ENCODE measurements at places on chromosomes 5 and 9.

DNA sequence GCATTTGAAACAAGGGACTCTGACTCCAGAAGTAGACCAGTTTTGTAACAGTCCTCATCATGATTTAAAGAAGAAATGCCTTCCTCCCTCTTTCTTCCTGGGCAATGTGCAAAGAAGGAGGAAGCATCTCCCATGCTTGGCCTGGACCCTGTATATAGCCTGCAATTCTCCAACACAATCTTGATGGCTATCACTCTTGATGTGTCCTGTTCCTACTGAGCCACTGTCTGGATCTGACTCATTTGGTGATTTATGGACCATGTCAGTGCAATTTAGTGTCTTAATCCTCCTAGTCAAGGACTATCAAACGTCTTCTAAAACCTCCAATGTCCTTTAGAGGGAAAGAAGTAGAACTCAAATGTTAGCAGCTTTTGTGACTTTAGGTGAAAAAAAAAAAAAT is 697.3 kb downstream of the TLR4 start:
- DNase-seq = no peak

DNA sequence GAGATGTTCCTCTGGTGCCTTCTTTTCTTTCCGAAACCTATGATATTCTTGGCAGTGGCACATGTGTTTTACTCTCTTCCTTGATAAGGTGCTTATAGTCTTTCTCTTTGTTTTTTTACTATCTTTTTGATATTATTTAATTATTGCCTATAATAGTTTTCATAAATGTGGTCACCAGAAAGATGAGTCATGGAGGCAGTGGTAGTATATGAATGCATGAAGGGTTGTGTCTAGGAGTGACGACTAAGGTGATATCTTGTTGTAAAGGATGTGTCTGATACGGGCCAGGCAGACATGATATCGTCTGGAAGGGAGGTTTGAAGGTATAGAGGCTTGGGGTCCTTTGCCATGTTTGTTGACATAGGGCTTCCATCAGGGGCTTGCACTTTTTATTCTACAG is 36.8 kb downstream of the SLC44A1 start:
- DNase-seq = no peak

DNA sequence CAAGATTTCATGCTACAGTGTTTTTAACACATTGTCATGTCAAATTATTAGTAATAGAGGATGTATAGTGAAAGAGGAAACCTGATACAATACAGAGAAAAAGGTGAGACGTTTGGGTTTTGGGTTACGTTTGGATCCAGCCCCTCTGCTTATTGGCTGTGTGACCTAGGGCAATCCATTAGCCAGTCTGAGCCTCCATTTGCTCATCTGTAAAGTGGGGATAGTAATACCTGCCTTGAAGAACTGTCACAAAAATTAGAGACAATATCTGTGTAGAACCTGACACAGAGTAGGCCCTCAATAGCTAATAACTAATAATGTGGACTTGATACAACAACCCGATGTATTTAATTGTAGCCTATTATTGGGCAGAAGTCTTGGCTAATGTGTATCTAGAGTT is 4.3 kb upstream of the BOD1 start:
- DNase-seq = no peak

DNA sequence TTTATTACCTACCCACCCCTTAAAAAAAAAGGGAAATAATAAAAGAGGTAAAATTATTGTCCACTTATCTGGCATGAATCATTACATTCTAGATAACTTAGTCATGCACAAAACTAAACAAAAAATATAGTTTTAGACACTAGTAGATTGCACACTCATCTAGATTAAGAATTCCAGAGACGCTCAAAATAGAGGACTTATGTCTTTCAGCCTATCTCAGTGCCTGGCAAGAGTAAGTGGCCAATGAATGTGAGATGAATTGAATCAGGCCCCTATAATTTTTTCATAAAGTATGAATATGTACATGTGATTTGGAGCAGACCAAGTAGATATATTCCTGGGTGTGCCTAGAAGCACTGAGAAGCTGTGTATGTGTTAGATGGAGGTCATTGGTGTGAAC is 2.0 kb upstream of the RXFP3 start:
- no peak for DNase-seq

DNA sequence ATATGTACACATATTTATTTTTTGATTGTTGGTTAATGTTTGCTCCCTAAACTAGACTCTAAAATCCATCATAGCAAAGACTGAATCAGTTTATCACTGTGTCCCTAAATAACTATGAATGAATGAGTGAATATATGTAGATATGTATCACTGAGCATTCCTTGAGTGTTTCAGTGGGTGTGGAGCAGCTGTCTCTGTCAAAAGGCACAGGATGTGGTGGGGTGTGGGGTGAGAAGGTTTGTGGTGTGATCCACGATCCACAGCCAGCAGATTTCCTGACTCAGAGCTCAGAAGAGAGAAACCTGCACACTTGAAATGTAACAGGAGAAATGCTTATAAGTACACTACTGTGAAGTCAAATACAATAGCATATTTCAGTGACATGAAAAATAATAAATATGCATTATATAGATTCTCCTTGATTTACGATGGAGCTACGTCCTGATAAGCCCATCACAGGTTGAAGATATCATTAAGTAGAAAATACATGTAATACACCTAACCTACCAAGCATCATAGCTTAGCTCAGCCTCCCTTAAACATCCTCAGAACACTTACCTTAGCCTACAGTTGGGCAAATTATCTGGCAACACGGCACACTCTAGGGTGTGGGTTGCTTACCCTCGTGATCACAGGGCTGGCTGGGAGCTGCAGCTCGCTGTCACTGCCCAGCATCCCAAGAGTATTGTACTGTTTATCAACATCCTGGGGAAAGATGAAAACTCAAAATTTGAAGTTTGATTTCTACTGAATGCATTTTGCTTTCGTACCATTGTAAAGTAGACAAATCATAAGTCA is 287.0 kb downstream of the GAS1 start:
- DNase-seq = no peak

GRCh38 chr5:160087199-160087598 is 32.1 kb downstream of the PWWP2A start:
- DNase-seq = no peak

GRCh38 chr5:95743232-95743631 is 12.1 kb downstream of the RHOBTB3 start:
- no peak for DNase-seq

DNA sequence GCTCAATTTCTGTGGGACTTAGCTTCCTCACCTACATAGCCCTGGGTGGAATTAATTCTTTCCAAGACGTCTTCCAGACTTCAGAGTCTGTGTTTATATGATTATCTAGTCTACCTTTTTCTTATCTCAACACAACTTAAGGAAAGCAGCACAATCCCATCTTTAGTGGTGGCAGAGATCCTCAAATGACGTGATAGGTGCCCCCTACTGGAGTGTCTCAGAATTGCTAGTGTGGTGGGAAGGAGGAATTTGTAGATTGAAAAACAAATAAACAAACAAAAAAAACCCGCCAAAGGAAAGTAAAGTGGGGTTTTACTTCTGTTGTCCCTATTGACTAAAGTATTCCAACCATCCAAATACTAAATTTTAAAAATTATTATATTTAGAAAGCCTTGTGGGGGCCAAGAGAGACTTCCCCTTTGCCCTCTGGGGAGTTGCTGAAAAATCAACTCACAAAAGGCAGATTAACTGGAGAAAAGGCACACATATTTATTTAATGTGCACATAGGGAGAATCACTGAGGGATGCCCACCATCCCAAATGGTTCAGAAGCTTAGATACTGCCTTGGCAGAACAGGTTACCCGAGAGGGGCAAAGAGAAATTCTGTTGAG is 283.3 kb downstream of the TMEM167A start:
- no peak for DNase-seq

DNA sequence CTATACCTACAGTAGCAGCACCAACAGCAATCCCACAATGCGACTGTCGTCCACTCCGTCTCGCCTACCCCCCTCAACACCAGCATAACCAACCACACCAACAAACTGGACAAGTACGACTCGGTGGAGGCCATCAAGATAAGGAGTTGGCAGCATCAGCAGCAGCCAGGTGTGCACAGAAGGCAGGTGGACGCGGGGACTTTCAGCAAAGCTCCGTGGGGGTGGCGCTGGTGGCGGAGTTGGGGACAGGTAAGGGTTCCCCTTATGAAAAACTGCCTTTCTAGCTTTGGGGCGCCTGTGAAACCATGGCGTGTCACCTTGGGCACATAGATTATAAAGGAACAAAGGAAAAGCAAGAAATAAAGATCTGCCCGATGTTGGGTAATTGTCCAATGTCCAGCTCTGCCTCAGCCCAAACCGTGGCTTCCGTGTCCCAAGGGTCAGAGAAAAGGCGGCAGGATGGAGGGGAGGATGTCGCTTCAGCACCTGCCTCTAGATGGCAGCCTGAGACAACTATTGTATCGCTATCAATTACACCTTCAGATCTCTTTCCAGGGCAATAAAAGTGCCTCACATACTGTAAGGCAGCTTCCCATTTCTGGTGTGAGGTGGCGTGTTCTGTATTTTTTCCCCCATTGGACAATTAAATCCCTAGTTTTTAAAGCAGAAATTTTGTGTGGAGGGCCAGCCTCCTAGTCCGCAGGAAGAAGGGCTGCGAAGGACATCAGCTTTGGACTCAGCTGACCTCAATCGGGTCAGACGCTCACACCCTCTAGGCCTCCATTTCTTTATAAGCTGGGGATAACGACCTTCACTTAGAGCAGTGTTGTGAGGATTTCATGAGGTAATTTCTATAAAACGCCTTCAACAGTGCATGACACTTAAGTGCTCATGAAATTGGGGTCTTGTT is 58.8 kb downstream of the MTRR start:
- DNase-seq = peak; percentile 80

DNA sequence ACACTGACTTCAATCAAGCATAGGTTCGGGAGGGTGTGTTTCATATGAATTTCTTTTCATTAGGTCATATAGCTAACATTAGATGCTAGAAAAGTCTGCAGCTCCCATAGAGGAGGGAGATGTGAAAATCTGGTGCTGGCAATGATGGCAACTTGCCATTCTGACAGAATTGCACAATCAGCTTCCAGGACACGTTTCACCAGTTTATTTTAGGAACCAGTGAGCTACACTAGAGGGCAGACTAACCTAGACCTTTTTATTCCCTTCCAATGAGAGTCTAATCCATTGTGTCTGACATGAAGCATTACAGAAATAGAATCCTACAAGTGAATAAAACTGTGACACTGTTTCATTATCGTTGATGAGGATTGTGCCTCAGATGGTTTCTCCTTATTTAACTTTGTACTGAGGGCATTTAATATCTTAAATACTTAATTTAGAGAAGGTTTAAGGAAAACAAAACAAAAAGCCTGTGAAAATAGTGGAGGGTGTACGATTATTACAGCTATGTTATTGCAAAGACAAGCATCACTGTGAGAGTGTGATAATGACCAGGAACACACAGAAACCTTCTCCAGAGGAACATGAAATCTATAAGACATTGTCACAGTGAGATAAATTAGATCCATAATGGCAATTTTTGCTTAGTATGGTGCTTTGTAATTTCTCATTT is 363.3 kb upstream of the RPS23 start:
- DNase-seq = peak; percentile 35

DNA sequence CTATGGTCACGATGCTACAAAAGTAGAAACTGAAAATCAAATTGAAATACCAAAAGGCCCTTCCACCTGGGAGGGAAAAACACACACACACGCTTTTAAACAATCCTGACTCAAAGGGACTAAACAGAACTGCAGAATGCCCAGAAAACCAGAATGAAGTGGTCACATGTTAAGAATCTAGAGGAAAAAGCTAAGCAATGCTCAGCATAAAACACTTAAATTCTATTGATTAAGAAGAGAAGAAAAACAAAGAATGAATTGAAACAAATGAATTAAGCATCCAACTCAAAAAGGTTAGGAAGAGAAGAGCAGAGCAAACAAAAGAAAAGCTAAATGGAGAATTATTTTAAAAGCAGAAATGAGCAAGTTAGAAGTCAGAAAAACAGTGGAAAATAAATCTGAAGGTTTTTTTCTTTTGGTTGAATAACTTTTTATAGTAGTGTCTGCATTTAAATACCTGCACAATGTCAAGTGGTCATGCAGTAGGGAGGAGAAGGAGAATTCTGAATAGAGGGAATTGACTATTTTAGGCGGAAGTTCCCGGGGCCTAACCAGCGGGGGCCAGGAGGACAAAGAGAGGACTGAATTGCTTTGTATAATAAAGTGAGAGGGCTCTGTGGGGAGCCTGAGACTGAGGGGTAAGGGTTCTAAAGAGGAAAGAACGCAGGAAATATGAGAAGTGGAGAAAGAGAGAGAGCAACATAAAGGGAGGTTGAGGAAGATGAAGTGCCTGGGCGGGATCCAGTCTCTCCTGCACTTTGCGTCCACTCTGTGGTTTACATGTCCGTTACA is 146.8 kb downstream of the ATPSCKMT start:
- peak; percentile 57 for DNase-seq

- no peak for DNase-seq
Observed at GRCh38 chr5:154713615-154714125, 41.5 kb upstream of the LARP1 start.

- DNase-seq = no peak
Observed at GRCh38 chr5:88847420-88847819, 35.6 kb downstream of the MEF2C start.

- no peak for DNase-seq
Observed at GRCh38 chr5:100901821-100902341, 1.2 kb downstream of the ST8SIA4 start.

DNA sequence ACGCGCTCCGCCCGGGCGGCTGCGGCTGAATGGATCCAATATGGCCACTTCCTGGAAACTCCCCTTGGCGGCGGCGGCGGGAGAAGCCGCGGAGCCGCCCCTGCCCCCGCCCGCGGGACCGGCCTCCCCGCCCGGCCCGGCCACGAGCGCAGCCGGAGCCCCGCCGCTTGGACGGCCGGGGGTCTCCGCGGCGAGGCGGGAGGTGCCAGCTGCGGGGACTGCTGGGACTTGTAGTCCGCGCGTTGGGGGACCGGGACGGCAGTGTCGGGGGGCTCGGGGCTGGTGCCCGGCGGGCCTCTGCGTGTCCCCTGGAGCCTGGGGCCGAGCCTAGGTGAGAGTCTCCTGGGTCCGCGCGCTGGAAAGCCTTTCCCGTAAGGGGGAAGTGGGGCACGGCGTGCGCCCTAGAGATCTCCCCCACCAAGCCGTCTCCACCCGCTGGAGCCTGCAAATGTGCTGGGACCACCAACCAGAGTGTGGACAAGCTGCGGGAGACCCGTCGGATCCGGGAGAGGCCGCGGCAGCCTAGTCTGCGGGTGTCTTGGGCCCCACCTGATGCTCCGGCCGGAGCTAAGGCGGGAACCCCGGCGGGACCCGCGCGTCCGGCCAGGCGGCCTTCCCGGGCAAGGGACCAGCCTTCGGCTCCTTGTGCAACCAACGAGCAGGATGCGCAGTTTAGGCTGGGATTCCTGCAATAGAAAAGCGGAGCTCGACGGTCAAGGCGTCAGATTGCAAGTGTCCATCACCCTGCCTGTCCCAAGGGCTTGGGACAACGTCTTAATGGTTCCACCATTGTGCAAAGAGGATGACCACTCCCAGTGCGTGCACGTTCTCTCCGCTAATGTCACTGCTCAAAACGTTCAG is at the start of gene SEPTIN8:
TSS of gene SEPTIN8 (minus strand) at position 31 of the 861 bp plus-strand sequence. CDS start 102 bp downstream, outside the sequence.
- no peak for DNase-seq

GRCh38 chr9:83011611-83012010 is 51.3 kb downstream of the RASEF start:
- no peak for DNase-seq

- DNase-seq = no peak
Observed at GRCh38 chr9:99509900-99510535, 287.9 kb downstream of the SEC61B start.
